ENCODE measurements at places on chromosomes 1 and 21. TPM values are rescaled to one million over a fixed set of nuclear protein-coding genes. Genes with fewer than 3 reads are reported as not detected.
A peak's percentile ranks its signal among the peaks of the same experiment; 100 is the strongest.

Gene S100A1
- 40.0 TPM for total RNA-seq

- no peaks in the 10 kb centered on the region for H3K36me3 ChIP-seq
- H3K27ac ChIP-seq: peak overlapping the region; percentile 80
- no peaks in the 10 kb centered on the region for H3K27me3 ChIP-seq
Observed at GRCh38 chr1:206699626-206700025, 14.9 kb downstream of the MAPKAPK2 start.

GRCh38 chr1:100989306-100990077 lies 36.1 kb downstream of the DPH5 start:
- no peak for DNase-seq
- H3K4me1 ChIP-seq: no peaks in the 10 kb centered on the region
- H3K4me3 ChIP-seq: no peak overlapping the region
- H3K36me3 ChIP-seq: no peaks in the 10 kb centered on the region
- H3K27ac ChIP-seq: peak overlapping the region; percentile 18

DNA sequence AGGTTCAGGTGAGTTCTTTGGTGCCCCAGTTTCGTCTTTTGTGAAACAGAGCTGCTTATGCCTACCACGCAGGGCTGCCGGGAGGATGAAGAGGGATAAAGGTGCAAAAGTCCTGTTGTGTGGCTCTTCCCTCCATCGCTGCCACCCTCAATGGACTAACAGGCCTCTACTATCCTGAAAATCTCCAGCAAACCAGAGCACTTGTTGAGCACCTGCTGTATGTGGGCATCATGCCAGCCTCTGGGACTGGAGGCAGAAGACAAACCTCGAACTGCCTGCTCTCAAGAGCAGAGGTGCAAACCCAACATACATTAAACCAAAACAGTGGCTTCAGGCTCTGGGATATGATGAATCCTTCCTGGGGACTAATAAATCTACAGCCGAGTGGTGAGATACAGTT lies 174.1 kb downstream of the ACTL8 start:
- DNase-seq: no peak
- no peaks in the 10 kb centered on the region for H3K4me1 ChIP-seq
- H3K4me3 ChIP-seq: no peak overlapping the region
- no peaks in the 10 kb centered on the region for H3K27me3 ChIP-seq

Gene A3GALT2
- total RNA-seq: not detected

Gene SPRR2A
- total RNA-seq: not detected

GRCh38 chr1:234963180-234963903 lies 165.3 kb downstream of the TOMM20 start:
- H3K4me3 ChIP-seq: no peak overlapping the region
- DNase-seq: peak; percentile 91
- peaks cover 23% of the 10 kb centered on the region for H3K4me1 ChIP-seq
- H3K27ac ChIP-seq: peak overlapping the region; percentile 91
- H3K27me3 ChIP-seq: no peaks in the 10 kb centered on the region
- no peaks in the 10 kb centered on the region for H3K36me3 ChIP-seq

GRCh38 chr1:9573723-9574122 lies 15.0 kb upstream of the TMEM201 start:
- no peaks in the 10 kb centered on the region for H3K27me3 ChIP-seq
- no peak overlapping the region for H3K27ac ChIP-seq
- H3K4me3 ChIP-seq: no peak overlapping the region

- no peak overlapping the region for H3K4me3 ChIP-seq
- no peak for DNase-seq
- H3K4me1 ChIP-seq: no peaks in the 10 kb centered on the region
Observed at GRCh38 chr1:105544475-105544874, 1512.0 kb upstream of the PRMT6 start.

Gene FAM167B
- 0.64 TPM for total RNA-seq

DNA sequence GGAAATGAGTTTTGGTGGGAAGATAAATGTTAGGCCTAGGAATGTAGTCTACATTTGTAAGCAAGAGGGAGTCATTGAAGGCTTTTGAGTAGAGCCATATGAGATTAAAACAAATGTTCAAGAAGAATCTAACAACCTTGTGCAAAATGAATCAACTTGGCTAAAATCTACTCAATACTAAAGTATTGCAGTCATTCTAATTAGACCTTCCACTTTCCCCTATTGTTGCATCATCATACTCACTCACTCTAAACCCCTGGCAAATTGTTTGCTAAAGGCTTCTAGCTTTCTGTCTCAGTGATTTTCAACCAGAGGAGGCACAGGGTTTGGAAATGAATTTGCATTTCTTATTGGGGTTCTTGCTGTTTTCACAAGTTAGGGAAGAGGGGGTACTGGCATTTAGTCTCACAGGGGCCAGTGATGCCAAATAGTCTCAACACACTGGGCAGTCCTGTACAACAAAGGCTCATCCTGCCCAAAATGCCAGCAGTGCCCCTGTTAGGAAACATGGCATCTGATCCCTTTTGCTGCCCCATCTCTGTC lies 85.3 kb downstream of the SEC16B start:
- no peak overlapping the region for H3K27ac ChIP-seq
- H3K27me3 ChIP-seq: no peaks in the 10 kb centered on the region
- H3K4me3 ChIP-seq: no peak overlapping the region
- H3K36me3 ChIP-seq: no peaks in the 10 kb centered on the region
- DNase-seq: no peak

Gene SDC3
- total RNA-seq: 16.5 TPM

Gene FCAMR
- not detected for total RNA-seq

- peak; percentile 74 for DNase-seq
- peak overlapping the region; percentile 66 for H3K4me3 ChIP-seq
Observed at GRCh38 chr1:6423321-6423999, 1.1 kb upstream of the ESPN start.

Gene LCA5L
- 4.2 TPM for total RNA-seq

GRCh38 chr21:25555492-25555891 lies 51.8 kb downstream of the MRPL39 start:
- H3K36me3 ChIP-seq: no peaks in the 10 kb centered on the region
- no peaks in the 10 kb centered on the region for H3K27me3 ChIP-seq
- no peak overlapping the region for H3K4me3 ChIP-seq
- DNase-seq: no peak
- H3K27ac ChIP-seq: no peak overlapping the region
- H3K4me1 ChIP-seq: no peaks in the 10 kb centered on the region

GRCh38 chr21:46173573-46173972 lies 10.7 kb downstream of the SPATC1L start:
- no peaks in the 10 kb centered on the region for H3K36me3 ChIP-seq
- H3K27me3 ChIP-seq: no peaks in the 10 kb centered on the region
- no peak overlapping the region for H3K27ac ChIP-seq
- no peaks in the 10 kb centered on the region for H3K4me1 ChIP-seq

- no peak overlapping the region for H3K4me3 ChIP-seq
- no peaks in the 10 kb centered on the region for H3K36me3 ChIP-seq
- no peak for DNase-seq
- no peaks in the 10 kb centered on the region for H3K27me3 ChIP-seq
Observed at GRCh38 chr1:97764991-97765390, 155.8 kb downstream of the DPYD start.

Gene RBM11
- total RNA-seq: 5.6 TPM

Gene CYP4A22
- total RNA-seq: 0.44 TPM
